CD4-positive, CD25-positive, alpha-beta regulatory T cell (primary cell): ENCODE measurements at places on chromosomes 4 and X.

GRCh38 chrX:148501386-148502066, 1.1 kb downstream of the AFF2 start:
- DNase-seq: no peak

DNA sequence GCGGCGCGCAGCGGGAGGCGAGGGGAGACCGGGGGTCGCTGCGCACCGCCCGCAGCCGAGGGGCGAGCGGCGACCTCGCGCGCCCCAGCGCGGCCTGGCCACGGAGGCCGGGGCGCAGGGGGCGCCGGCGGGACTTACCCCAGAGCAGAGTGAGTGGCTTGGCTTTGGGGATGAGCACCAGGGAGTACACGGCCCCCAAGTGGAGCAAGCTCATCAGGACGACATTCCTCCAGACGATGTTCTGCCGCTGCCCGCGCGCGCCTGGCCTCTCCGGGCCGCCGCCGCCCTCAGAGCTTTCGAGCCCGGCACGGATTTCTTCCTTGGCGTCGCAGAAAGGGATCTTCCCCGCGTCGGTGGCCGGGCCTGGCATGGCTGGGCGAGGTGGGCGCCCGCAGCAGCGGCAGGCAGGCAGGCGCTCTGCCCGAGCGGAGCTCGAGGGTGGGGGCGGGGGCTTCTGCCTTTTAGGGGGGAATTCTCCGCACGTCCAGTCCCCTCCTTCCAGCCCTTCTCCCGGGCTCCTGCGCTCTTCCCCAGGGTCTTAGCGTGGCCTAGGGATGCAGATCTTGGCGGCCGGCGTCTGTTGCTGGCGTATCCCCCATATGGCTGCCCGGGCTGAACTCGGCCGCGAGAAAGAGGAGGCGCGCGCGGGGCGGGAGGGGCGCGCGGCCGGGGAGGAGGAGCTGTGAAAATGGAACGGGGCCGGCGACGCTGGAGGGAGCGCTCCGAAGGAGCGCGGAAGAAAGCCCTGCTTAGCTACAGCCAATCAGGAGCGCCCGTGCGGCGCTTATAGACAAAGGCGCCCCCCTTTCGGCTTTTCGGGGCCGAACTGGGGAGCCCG, at the start of gene SCD5:
SCD5 (minus strand) TSS at position 629 of the 838 bp plus-strand sequence; CDS start at position 370, 259 bp downstream.
- peak; percentile 58 for DNase-seq

- DNase-seq: no peak
Observed at GRCh38 chr4:85823295-85823694, 348.3 kb downstream of the ARHGAP24 start.

GRCh38 chr4:168162604-168163003, 70.3 kb downstream of the ANXA10 start:
- DNase-seq: no peak

DNA sequence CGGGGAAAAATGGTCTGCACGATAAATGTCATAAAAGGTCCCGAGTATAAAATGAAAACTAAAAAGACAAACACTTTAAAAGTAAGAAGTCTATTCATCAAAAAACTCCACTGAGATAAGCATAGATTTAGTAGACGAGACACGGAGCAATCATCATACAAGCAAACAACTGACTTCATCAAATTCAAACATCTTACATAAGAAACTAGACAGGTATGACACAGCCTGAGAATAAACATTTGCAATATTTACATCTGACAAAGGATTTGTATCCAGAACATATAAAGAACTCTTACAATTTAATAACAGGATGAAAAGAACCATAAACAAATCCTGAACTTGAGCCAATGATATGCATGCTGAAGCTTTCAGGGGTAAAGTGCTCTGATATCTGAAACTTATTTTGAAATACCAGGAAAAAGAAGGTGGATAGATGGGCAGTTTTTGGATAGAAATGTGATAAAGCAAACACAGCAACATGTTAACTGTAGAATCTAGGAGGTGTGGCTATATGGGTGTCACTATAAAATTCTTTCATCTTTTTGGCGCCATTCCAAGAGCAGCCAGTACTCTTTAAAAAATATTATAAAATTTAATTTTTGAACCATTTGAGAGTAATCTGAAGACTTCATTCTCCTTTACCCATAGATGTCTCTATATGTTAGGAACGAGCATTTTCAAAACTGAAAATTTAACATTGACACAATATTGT, 12.0 kb downstream of the MPP1 start:
- DNase-seq: no peak

- DNase-seq: no peak
Observed at GRCh38 chr4:22427675-22428074, 88.2 kb downstream of the ADGRA3 start.

- no peak for DNase-seq
Observed at GRCh38 chr4:175784986-175785525, 27.0 kb downstream of the GPM6A start.

- no peak for DNase-seq
Observed at GRCh38 chrX:102846544-102847236, 90.4 kb upstream of the RAB40AL start.

DNA sequence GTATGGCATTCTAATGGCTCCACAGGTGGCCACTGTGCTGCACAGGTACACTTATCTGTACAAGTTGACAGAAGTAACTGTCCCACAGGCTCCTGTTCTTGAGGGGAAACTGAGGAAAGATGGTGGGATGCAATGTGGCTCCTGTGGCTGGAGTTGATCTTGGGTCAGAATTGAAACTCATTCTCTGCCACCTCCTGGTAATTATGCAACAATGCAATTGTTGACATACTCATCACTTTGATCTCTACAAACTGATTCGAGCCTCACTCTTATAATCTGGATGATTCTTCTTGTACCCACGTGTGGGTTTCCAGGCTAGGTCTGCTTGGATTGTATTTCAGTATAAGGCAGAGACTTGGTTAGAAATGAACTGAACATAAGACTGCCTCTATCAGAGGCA, 148.8 kb downstream of the CCNG2 start:
- DNase-seq: no peak

DNA sequence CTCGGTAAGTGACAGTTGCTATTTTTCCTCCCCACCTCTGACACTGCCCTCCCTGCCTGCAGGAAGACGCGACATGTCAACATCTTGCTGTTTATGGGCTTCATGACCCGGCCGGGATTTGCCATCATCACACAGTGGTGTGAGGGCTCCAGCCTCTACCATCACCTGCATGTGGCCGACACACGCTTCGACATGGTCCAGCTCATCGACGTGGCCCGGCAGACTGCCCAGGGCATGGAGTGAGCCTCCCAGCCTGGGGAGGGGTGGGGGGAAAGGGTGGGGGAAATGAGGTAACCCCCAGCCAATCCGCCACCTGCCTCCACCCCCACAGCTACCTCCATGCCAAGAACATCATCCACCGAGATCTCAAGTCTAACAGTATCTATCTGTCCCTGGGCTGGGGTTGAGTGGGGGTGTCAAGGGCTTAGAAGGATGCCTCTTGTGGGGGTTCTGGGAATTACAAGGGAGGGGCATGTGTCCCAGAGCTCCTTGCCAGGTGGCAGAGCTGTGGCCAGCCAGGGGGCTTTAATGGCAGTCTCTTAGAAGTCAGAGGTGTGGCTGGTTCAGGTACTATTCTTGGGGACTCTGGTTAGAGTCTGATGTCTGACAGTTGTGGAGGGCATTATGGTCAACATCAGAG, 7.8 kb downstream of the ARAF start:
- peak; percentile 50 for DNase-seq

DNA sequence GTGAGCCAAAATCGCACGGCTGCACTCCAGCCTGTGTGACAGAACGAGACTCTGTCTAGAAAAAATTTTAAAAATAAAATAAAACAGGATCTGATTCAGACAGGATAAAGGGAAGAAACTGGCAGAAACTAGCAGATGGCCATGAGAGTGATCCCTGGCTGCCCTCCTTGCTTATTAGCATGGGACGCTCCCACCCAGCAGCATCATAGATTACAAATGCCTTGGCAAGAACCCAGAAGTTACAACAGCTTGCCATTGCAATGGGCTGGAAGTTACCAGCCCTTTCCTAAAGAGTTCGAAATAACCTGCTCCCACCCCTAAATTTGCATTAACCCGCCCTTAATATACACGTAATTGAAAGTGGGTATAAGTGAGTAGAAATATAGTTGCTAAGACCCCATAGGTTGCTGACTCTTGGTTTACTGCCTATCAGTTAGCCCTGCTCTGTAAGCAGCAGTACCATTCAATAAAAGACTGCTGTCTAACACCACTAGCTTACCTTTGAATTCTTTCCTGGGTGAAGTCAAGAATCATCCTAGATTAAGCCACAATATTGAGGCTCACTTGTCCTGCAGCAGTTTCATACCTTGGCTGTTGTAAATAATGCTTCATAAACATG, 9.1 kb upstream of the XAGE2 start:
- no peak for DNase-seq

GRCh38 chrX:105282077-105282476, 61.6 kb upstream of the TEX13A start:
- no peak for DNase-seq

GRCh38 chr4:66585767-66586166, 915.5 kb upstream of the EPHA5 start:
- DNase-seq: no peak

GRCh38 chrX:47226531-47227333, 6.1 kb upstream of the USP11 start:
- no peak for DNase-seq

DNA sequence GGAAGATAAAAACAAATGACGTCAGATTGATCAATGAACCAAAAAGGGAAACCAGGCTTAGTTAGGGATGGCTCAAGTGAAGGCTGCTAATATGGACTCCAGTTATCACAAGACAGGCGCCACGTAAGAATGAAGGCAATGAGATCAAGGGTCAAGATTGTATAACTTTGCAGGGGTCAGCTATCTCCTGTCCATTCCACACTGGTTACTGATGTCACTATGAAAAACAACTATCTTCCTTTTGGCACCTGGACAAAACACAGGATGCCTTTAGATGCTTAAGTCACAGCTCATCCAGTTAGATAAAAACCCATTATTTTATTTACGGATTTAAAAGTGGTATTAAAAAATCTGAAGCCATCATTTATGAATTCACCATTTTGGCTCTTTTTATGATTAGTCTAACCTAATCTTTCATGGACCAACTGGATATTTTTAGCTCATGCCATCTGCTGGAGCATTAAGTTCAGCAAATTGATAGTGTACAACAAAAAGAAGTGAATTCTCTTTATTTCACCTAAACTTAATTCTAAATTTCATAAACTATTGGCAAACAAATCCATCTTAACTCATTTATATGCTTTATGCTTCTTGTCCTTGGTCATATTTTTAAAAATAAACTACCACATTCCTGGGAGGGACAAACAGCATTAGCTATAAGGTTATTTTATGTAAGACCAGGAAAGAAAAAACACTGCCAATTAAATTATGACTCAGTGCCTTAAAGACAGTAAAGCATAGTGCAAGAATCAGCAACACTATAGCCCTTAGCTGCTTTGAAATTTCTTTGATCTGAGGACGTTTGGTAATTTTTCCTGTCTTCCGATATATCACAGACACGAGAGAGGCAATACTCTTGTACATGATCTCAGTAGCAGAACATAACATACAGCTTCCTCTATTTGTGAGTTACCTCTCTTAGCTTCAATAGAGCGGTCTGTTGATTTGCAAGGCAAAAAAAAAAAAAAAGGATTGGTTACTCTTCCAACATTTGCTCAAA, 27.0 kb downstream of the DHX15 start:
- no peak for DNase-seq

DNA sequence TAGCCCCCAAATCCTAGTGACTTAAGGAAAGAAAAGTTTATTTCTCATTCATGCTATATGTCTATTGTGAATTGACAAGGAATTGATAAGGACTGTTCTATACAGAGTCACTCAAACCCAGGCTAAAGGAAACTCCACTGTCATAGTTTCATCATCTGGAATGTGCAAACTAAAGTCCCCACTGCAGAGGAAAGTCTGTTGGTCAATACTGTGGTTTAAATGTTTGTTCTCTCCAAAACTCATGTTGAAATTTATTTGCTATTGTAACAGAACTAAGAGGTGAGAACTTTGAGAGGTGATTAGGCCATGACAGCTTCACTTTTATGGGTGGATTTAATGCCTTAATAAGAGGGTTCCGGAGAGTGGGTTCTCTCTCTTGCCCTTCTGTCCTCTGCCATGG, 149.6 kb downstream of the COX18 start:
- DNase-seq: no peak

DNA sequence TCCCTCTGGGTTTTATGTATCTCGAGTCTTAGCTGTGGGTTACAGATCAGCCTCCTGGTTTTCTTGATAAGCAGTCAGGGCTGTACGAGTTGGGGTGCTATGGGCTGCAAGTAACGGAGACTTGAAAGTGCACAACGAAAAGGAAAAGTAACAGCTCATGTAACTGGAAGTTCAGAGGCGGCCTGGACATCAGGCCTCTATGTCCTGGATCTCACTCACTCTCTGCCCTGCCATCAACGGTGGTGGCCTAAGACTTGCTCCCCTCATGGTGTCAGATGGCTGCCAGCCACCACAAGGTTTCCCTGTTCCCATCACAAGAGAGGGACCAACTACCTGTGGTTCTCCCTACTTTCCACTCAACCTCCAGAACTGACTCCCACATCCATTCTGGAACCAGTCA, 4.8 kb downstream of the PPP2R2C start:
- no peak for DNase-seq

DNA sequence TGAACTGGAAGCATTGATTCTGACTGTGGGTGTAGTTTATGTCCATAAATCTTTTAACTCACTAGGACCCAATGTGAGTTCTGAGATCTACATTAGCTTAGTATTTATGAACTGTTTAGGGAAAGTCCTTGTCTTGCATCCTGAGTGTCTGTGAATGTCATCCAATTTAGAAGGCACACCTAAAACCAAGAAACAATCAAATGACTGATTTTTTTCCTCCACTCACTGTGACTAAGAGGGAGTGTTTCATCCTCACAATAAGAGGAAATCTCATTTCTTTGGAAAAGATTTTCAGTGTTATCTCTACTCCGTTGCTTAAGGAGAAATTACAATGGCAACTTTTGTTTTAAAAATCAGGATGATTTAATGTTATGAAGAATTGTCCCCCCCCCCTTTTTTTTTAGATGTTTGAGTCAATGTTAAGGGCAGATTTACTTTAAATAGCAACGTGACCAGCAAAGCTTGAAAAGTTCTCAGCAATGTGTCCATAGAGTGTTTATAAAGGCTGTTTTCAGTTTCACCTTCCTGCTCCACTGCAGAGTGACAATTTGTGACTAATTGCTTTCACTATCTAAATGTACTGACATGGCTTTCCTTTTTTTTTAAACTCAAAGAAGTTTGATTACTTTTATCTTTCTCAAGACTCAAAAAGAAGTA, 173.0 kb downstream of the SPCS3 start:
- no peak for DNase-seq

DNA sequence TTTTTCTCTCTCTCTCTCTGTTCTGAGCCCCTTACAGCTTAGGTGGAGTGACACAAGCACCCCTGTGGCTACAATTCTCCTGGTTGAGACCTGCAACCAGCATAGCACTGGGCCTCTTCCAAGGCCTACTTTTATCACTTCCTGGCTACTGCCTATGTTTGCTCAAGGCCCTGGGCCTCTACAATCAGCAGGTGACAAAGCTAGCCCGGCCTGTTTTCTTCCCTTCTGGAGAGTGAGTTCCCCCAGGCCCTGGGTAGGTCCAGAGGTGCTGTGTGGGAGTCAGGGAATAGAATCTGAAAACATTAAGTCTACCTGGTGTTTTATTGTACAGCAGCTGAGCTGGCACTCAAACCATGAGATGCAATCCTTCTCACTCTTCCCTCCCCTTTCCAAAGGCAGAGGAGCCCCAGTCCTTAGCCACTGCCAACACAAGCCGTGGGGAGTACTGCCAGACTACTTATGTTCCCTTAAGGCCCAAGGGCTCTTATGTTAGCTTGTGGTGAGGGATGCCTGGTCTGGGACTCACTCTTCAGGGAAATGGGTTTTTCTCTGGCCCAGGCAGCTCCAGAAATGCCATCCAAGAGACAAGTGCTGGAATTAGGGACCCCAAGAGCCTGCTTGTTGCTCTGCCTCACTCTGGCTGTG, 23.8 kb upstream of the MAGEC3 start:
- DNase-seq: no peak

GRCh38 chr4:74982546-74983252, 49.8 kb downstream of the PARM1 start:
- DNase-seq: no peak
